ENCODE measurements at places on chromosomes 11 and 22.

- no peak for DNase-seq
These were observed 583 bp upstream of the RRAS2 start for GRCh38 chr11:14359501-14360031.

- DNase-seq = no peak
These were observed 12.3 kb upstream of the NXPE4 start for GRCh38 chr11:114607753-114608459.

DNA sequence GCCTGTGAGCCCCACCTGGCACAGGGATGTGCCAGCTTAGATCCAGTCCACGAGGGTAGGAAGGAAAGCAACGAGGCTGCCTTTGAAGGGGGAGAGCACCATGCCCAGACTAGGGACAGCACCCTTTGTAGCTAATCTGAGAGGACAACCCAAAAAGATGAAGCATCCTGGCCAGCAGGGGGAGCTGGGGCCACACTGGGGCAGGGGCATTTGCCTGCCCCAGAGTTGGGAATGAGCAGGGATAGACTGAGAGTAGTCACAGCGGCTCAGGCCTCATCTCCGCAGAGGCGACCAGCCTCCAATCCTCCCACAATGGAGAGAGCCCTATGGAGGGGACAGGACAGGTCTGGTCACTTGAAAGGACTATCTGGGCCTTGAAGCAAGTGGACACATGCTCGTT, 16.4 kb downstream of the LMO1 start:
- DNase-seq = no peak

GRCh38 chr11:124511745-124512144, 31.7 kb downstream of the OR8B12 start:
- DNase-seq = no peak

DNA sequence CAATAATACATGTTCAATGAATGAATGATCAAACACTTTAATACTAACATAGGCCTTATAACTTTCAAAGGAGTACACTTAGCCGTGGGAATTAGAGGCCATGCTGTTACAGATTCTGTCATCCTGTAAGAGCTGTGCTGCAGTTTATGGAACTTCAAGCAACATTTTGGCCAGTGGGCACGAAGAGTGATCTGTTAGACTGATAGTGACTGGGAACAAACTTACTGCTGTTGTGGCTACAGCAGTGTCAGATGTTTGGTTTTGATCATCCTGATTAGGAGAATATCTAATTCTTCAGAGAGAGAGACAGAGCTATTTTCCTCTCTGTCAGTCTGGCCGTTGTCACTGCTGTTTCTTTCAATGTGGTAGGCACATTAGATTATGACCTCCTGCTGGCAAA, 348.9 kb downstream of the NELL1 start:
- no peak for DNase-seq

GRCh38 chr22:18979957-18980356, 43.9 kb upstream of the PRODH start:
- no peak for DNase-seq

- DNase-seq = no peak
These were observed 122.2 kb upstream of the PDGFD start for GRCh38 chr11:104286129-104286528.

DNA sequence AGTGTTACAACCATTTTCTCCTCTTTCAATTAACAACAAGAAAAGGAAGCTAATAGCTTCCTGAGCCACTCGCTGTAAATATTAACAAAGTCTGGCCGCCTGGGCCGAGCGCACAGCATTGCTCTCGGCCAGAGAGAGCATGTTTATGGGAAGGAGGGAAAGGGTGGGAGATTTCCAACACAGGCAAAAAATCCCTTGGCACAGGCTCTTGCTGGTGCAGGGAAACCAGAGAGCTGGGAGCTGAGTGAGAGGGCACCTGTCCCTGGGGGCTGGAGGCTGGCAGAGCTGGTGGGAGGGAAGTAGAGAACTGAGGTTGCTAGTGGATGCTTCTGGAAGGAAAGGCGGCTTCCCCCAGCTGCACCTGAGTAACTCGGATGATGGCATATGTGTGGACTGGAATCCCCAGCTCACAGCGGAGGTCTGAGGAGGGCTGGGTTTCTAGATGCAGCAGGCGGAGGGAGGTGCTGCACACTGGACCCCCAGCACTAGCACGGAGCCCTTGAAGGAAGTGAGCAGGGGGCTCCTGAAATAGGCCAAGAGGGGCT, 59.6 kb downstream of the FLRT1 start:
- no peak for DNase-seq

GRCh38 chr11:109984634-109985289, 108.4 kb upstream of the ZC3H12C start:
- no peak for DNase-seq

GRCh38 chr22:27416511-27417420, 384.8 kb downstream of the MN1 start:
- no peak for DNase-seq

DNA sequence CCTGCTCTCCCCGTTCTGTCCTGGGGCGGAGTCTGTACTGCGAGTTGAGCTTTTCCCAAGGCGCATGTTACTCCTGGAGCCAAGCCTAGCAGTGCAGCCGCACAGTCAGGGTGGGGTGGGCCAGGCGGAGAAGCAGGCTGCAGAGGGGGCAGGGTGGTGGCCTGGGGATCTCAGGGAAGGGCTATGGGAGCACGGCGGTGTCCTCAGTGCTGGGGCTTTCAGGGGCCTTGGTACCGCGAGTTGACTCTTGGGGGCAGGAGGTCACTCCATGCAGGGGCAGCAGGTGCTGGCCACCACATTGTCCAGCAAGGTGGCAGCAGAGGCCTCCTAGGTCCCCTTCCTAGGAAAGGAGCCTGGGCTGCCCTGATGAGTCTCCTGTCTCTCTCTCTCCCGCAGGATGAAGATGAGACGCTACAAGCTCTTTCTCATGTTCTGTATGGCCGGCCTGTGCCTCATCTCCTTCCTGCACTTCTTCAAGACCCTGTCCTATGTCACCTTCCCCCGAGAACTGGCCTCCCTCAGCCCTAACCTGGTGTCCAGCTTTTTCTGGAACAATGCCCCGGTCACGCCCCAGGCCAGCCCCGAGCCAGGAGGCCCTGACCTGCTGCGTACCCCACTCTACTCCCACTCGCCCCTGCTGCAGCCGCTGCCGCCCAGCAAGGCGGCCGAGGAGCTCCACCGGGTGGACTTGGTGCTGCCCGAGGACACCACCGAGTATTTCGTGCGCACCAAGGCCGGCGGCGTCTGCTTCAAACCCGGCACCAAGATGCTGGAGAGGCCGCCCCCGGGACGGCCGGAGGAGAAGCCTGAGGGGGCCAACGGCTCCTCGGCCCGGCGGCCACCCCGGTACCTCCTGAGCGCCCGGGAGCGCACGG, 14.9 kb upstream of the MIEF1 start:
- no peak for DNase-seq

DNA sequence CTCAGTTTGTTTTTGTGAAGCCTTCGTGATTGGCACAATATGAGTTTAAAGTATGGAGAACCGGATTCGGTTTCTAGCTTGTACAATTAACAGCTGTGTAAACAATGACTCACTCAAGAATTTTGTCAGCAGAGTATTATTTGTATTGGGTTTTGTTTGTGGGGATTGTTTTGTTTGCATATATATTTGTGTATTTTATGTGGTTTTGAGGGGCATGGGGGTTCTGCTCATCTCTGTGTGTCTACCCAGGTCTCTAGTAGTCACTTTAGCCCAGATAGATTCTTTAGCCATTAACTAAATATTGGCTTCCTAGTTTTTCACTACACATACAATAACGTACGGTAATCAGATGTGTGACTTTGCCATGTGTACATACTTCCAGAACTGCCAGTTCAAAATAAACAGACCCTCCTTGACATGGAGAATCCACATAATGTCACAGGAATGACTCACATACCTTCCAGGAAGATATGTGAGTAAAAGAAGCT, 7.5 kb upstream of the MS4A7 start:
- DNase-seq = no peak

DNA sequence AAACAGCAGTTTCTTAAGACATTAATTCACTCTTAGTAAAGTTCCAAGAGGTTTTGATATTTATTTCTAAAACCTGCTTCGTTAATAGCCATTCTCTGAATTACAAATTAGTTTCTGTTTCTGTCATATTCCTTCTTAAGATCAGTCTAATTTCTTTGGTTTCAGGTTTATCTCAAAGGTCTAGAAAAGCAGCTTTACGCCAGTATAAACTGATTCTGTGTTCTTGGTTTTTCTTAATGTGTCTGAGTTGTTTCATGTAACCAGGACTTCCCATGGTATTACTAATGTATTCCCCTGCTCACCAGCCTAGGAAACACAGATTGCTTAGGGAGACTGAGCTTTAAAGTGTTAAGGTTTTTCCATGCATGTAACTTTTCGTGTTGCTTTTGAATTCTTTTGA, 6.8 kb upstream of the ACY3 start:
- DNase-seq = no peak

GRCh38 chr22:29328566-29329500, 13.3 kb upstream of the RASL10A start:
- DNase-seq = no peak

GRCh38 chr11:36271794-36272407, 17.3 kb downstream of the COMMD9 start:
- no peak for DNase-seq

DNA sequence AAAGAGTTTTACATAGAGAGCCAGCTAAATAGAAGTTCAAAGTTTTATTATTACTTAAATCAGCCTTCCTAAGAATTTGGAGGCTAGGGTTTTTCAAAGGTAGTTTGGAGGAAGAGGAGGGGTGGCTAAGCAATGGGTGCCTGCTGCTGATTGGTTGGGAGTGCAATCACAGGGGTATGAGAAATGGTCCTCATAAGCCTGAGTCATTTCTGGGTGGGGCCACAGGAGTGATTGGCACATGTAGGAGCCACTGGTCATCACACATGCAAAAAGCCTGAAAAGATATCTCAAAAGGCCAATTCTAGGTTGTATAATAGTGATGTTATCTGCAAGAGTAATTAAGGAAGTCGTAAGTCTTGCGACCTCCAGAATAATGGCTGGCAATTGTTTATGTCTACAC, 12.9 kb downstream of the OR51L1 start:
- no peak for DNase-seq

- no peak for DNase-seq
These were observed 44.8 kb downstream of the MMP20 start for GRCh38 chr11:102580185-102580951.

DNA sequence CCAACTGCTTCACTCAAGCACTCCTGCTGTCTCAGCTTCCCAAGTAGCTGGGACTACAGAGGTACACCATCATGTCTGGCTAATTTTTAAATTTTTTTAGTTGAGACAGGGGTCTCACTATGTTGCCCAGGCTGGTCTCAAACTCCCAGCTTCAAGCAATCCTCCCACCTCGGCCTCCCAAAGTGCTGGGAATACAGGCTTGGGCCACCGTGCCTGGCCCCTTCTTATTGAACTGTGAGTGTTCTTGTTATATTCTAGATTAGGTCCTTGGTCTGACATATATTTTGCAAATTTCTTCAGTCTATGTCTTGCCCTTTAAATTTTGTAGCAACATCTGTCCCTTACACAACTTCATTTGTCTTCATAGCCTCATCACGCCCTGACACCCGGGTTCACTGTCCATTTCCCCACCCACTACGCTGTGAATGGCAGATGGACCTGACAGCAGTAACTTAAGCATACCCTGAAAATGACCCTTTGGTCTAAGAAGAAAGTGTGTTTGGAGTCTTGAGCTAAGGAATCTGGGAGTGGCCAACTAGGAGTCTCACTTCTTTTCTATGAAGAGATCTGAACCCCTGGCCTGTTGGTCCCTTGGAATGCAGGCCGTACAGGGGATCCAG, 4.2 kb upstream of the FAM118A start:
- DNase-seq = no peak

DNA sequence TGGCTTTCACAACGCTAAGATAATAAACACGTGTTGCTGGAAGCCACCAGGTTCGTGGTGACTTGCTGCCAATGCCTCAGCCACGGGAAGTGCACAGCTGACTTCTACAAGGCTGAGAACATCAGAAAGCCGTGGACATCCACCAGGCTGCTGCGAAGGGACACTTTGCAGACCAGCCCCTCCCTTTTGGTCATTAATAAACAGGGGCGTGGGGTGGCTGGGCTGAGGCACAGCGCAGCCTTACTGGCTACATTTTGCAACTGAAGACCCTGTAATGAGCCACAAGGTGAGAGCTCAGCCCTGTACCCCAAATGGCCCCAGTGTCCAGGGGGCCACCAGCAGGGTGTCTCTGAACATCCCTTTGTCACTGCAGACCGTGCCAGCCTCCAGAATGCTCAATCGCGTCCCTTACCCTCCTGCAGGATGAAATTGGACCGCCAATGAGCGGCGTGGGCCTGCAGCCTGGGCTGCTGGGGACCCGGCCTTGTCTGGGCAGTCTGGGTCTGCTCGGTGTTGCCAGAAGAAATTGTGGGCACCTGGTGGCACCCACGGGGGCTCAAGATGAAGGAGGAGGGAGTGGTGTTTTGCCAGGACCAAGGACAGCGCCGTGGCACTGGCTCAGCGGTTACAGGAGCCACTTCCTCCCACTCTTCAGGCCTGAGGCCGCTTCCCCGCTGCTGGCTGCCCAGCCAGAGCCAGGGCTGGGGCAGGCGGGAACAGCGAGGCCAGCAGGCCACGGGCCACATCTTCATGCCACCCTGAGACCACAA, 181.9 kb downstream of the CTTN start:
- no peak for DNase-seq

DNA sequence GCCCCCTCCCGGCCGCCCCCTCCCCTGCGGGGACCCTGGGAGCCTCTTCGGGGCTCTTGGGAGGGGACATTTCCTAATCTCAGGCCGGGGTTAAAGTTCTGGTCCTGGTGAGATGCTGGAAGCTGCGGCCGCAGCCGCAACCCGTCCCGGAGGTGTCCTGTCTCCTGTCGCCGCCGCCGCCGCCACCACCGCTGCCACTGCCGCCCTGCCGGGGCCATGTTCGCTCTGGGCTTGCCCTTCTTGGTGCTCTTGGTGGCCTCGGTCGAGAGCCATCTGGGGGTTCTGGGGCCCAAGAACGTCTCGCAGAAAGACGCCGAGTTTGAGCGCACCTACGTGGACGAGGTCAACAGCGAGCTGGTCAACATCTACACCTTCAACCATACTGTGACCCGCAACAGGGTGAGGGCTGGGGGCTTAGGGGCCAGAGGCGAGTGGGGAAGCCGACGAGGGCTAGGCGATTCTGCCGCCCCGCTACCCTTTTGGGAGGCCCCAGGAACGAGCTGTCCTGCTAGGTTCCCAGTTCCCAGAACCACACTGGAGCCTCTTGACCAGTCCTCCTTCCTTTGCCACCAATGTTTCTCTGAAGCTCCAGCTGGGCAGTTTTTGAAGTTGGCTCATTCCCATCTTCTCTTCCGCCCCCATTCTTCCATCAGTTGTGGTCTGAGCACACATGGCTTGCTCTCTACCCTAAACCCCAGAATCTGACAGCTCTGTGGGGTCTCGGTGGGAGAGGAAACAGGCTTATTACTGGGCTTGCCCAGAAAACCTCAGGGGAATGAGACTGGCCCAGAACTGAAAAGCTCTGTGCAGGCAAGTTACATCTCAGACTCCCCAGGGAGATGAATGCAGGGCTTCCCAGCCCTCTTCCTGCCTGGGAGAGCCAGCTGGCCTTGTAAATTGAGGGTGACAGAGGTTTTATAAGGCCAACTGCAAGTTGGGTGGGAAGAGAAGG, 781 bp downstream of the SIDT2 start:
- DNase-seq = no peak

- DNase-seq = peak; percentile 19
These were observed 8.0 kb downstream of the IL10RA start for GRCh38 chr11:117993988-117994745.
